ENCODE measurements at places on chromosomes 6 and 20.

DNA sequence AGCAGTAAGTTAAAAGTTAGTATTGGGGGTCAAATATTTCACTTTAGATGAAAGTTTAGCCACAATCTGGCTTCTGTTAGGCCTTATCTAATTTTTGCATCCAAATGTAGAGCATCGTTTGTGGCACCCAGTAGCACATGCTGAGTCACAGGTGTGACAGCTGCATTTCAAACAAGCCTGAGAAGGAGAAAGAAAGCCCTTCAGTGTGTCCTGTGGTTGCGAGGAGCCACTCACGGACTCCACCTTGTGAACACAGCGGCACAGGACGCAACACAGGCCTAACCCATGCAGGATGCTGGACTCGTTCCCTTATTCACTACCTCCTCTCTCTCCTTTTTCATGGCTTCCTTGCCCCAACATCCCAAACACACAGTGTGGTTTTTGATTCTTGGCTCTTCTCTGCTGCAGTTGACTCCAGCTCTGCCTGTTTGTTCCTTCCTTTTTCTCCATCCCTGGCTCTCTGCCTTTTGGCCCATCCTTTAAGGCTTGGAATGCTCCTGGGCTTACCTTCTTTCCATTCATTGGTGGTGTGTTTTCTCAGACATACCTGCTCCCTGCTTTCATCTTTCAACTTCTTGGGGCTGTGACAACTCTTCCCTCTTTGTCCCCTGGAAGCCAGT, 124.2 kb downstream of the SLC16A10 start:
- DNase-seq = no peak

GRCh38 chr6:147282566-147282959, 78.3 kb downstream of the STXBP5 start:
- no peak for DNase-seq

- DNase-seq = no peak
Measured at GRCh38 chr6:135546680-135547418, 49.3 kb upstream of the AHI1 start.

DNA sequence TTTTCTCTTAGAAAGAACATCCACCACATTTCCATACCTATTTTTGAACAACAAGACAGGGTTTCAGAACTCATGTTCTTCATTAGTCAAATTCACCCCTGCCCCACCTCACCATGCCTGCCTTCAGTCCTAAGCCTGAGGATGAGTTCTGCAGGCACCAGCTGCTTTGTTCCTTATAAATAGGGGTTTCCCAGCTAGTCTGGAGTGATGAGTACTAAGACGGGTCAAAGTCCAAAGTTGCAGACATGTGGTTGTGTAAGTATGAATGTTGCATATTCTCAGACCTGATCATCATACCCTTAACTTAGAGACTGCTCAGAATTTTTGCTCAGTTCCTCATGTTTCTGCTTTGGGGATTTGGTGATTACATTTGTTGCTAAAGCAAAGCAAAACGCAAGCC, 257.7 kb upstream of the CDYL start:
- peak; percentile 54 for DNase-seq
